Foreskin keratinocyte (primary cell): ENCODE measurements at places on chromosomes 11 and 22. TPM values are rescaled to one million over a fixed set of nuclear protein-coding genes. Genes with fewer than 3 reads are reported as not detected.

DNA sequence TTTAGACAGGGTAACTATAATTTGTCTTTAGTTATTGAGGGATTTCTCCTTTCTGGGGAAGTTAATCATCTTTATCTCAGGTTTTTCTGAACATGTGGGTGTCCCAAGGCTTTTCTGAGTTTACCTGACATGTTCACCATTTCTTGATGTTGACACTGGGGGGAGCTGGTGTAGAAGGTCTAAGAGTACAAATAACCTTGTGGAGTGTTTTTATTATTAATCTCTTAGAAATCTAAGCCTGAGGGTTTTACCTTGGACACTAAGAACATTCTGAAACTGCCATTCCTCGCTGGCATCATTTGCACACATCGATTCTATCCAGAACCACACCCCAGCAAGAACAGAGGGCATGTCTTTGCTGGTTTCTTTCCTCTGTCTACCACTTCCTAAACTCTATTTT lies 15.6 kb upstream of the C11orf91 start:
- DNase-seq, result no peak

DNA sequence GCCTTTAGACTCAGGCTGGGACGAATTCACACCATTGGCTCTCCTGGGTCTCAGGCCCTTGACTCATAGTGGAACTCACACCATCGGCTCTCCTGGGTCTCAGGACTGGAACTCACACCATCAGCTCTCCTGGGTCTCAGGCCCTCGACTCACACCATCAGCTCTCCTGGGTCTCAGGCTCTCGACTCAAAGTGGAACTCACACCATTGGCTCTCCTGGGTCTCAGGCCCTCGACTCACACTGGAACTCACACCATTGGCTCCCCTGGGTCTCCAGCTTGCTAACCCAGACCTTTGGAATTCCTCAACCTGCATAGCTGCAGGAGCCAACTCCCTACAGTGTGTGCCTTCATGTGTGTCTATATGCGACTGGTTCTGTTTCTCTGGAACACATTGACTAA lies 56.7 kb downstream of the SHISAL1 start:
- no peak for DNase-seq

DNA sequence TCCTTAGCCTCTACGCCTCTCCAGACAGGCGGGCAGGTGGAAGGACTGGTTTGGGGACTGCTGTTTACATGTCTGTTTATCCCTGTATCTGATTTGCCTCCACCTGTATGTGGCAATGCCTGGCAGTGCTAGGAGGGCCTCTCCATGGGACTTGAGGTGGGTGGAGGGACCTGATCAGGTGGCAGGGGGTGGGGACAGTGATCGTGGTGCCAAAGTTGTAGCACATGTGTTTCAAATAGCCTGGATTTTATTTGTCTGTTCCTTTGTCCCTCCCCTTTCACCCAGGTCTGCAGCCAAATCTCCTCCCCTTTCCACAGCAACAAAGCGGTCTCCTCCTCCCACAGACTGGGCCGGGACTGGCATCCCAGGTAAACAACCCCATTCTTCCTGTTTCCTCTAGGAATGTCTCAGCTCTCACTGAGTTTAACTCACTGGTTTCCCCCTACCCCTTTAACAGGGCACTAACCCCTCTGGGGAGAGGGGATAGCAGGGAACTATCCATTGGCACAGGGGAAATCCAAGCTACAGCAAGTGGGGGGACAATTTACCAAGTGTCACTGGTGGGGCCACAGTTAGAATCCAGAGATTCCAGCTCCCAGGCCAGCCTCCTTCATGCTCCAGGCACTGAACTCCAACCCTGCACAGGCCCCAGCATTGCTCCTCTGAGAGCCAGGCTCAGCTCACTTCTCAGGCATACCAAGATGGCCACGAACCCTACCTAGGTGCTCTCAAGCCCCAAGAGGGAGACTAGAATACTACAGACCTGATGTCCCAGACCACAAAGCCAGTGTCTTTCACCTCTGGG lies 22.9 kb upstream of the TLCD5 start:
- DNase-seq, result no peak

Gene GP1BB
- 0.28 and 0.56 TPM in 2 replicates for polyA plus RNA-seq

Gene ARHGAP42
- polyA plus RNA-seq, result 0.93 and 1.0 TPM in 2 replicates

GRCh38 chr22:42957544-42957943 lies 57.4 kb downstream of the PACSIN2 start:
- no peak for DNase-seq

Gene CRYBB2
- polyA plus RNA-seq, result 0.06 TPM in 1 of 2 replicates, not detected in the other

- no peak for DNase-seq
Measured at GRCh38 chr22:32318361-32318760, 39.3 kb upstream of the RFPL3 start.

Gene JAM3
- 0.85 and 2.7 TPM in 2 replicates for polyA plus RNA-seq

DNA sequence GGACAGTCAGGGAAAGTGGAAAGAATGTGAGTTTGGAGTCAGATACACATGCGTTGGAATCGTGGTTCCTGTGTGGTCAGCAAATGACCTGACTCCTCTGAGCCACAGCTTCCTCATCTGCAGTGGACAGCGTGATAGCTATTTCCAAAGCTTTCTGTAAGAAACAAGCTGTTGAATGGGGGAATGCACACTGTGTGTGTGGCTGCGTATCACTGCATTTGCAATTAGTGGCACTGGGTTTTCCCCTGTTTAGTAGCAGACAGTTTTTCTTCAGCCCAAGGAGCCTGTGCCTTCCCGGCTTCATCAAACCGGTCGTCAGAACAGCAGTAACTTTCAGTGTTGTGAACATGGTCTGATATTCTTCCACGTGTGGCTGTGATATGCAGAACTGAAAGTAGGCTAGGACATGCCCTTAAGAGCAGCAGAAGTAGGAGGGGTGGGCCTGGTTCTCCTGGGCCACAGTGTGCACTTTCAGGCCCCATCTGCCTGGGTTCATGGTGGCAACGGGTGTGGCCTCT lies 121.5 kb downstream of the RRAS2 start:
- no peak for DNase-seq

GRCh38 chr11:35144136-35144741 lies 5.3 kb downstream of the CD44 start:
- DNase-seq, result peak; percentile 84
